ENCODE measurements at places on chromosomes 7 and 10. TPM values are rescaled to one million over a fixed set of nuclear protein-coding genes. Genes with fewer than 3 reads are reported as not detected.

GRCh38 chr10:93336110-93336509, 146.0 kb downstream of the MYOF start:
- peaks cover 78% of the 10 kb centered on the region for H3K36me3 ChIP-seq
- no peak overlapping the region for H3K4me3 ChIP-seq
- H3K27ac ChIP-seq, result no peak overlapping the region
- H3K27me3 ChIP-seq, result no peaks in the 10 kb centered on the region

DNA sequence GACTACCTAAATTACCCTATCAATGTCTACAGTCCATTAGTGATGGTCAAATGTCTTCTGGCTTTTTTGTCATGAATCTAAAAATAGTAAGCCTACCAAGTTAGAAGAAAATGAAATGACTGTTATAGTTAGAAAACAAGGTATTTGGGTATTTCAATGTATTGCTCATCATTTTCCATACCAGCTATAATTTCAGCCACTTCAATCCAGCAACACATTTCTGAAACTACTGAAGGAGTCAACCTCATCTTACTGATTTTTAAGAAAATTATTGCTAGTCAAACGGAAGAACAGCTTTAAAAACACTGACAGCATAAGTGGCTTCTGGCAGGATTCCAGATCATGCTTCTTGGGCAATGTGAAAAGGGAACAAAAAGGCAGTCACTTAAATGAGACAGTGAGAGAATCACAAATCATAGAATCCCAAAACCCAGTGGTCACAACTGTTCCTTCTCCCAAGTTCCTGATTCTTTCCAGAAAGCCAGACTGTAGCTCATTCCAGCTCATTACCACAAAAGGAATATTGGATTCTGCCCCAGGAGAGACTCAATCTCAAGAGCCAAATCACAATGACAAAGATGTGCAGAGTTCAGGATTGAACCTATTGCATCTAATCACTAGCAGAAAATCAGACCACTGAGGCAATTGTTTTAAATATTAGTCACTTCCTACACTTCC, 61.2 kb upstream of the LRRN3 start:
- H3K27me3 ChIP-seq, result no peaks in the 10 kb centered on the region
- H3K4me3 ChIP-seq, result no peak overlapping the region
- DNase-seq, result no peak

The ASB15 gene
- total RNA-seq, result not detected

The VAX1 gene
- total RNA-seq, result not detected

GRCh38 chr7:147106746-147107145, 990.1 kb downstream of the CNTNAP2 start:
- no peak overlapping the region for H3K27ac ChIP-seq
- H3K4me3 ChIP-seq, result no peak overlapping the region
- H3K36me3 ChIP-seq, result no peaks in the 10 kb centered on the region
- H3K27me3 ChIP-seq, result no peaks in the 10 kb centered on the region

- no peaks in the 10 kb centered on the region for H3K27me3 ChIP-seq
- no peak overlapping the region for H3K27ac ChIP-seq
- no peak overlapping the region for H3K4me3 ChIP-seq
- no peaks in the 10 kb centered on the region for H3K36me3 ChIP-seq
These were observed 528.9 kb downstream of the CNTNAP2 start for GRCh38 chr7:146645383-146645976.

- no peak overlapping the region for H3K4me3 ChIP-seq
- peaks cover 3% of the 10 kb centered on the region for H3K4me1 ChIP-seq
- H3K27me3 ChIP-seq, result no peaks in the 10 kb centered on the region
- H3K27ac ChIP-seq, result no peak overlapping the region
These were observed 142.0 kb downstream of the PTPN20 start for GRCh38 chr10:47053081-47053798.

The ARHGEF5 gene
- total RNA-seq, result 36.9 TPM

- no peaks in the 10 kb centered on the region for H3K4me1 ChIP-seq
- H3K4me3 ChIP-seq, result no peak overlapping the region
- H3K36me3 ChIP-seq, result no peaks in the 10 kb centered on the region
These were observed 205.1 kb upstream of the BMPER start for GRCh38 chr7:33700001-33700899.

All from upper lobe of right lung (tissue), 1 donor.